ENCODE measurements at places on chromosomes 7 and 10.

GRCh38 chr10:63241841-63242281 is 108.7 kb downstream of the NRBF2 start:
- DNase-seq: no peak

DNA sequence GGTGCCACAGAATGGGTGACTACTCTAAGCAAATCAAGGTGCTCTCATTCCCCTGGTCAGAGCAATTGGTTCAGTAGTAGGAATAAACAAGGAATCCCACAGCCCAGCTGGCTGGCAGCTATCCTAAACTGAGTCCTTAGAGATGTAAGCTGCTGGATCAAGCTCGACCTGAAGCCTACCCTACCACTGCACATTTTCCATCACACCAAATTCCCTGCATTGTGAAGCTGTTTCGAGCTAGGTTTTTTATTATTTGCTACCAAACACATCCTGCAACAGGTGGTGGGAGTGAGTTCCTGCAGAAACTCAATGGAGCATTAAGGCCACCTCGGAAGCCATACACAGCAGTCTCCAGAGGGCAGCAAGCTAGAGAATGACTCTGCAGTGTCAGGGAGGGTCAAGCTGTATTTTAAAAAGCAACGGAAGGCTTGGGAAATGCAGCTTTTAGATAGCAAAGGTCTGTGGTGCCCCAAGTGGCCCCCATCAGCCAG is 33.7 kb upstream of the TNRC18 start:
- no peak for DNase-seq

GRCh38 chr7:3106361-3106826 is 62.7 kb upstream of the CARD11 start:
- DNase-seq: no peak

GRCh38 chr10:13473986-13474385 is 54.8 kb downstream of the BEND7 start:
- DNase-seq: no peak

GRCh38 chr10:60338786-60339185 is 50.9 kb downstream of the ANK3 start:
- DNase-seq: no peak

DNA sequence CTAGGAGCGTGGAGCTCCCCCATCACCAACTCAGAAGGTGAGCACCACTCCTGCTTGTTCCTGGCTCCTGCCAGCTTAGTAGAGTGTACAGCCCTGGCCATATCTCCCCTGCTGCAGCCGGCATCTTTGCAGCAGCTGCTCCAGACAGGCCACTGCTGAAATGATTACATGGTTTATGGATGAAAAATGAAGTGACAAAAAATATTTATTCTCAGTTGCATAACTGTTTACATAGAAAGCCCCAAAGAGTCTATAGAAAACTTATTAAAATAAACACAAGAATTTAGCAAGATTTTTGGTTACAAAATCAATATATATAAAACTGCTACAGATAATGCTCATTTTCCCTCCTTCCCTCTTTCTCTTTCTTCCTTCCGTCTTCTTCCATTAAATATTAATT is 27.2 kb downstream of the C10orf67 start:
- DNase-seq: no peak

- no peak for DNase-seq
These were observed 42.7 kb downstream of the PRR15 start for GRCh38 chr7:29606287-29606721.

DNA sequence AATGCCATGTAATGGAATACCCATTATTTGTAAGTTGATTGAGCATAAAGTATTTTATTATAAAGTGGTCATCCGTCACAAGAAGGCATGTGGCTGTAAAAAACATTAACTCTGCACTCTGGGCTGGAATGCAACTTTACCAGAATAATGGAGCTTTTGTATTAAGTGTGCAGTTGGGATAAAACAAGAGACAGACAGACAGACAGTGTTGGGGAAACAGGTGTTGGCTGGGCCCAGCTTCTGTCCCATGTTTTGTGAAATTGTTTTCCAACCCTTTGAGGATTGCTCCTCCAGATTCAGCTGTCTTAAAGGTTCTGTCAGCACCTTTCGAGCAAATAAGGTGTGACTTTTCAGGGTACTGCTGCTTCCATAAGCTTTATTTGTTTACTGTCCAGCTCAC is 67.9 kb upstream of the NFKB2 start:
- no peak for DNase-seq

DNA sequence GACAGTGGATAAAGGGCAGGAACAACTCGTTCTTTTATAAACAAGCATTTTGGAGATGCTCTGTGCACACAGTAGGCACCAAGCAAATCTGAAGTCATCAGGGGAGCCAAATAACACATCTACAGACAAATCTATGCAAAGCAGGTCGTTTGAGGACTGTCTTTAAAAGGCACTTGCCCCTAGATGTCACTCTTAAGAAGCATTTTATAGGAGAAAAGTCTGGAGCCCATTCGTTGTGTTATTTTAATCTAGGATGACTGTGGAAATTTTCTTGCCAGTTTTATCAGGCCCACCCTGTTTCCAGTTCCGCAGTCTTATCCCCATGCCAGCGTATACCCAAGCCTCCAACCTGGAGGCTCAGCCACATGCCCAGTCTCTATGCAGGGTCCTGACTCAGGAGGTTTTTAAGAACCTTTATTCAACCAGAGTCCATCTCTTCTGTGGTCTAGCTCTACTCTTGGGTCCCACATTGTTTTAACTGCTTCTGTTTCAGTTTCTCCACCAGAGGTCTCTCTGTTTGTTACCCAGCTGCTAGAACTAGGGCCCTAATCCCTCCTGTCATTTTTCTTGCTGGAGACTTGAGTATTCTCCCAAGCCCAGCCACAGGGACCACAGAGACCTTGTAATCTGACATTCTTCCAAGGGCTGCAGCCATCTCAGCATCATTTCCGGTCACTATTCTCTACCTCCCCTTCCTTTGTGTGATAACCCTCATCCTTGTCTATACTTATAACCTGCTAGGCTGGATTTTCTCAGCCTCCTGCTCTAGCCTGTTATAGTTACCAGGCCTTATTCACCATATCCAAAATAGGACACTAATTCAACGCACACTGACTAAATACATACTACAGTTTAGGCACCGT is 26.7 kb downstream of the PIK3CG start:
- DNase-seq: no peak

DNA sequence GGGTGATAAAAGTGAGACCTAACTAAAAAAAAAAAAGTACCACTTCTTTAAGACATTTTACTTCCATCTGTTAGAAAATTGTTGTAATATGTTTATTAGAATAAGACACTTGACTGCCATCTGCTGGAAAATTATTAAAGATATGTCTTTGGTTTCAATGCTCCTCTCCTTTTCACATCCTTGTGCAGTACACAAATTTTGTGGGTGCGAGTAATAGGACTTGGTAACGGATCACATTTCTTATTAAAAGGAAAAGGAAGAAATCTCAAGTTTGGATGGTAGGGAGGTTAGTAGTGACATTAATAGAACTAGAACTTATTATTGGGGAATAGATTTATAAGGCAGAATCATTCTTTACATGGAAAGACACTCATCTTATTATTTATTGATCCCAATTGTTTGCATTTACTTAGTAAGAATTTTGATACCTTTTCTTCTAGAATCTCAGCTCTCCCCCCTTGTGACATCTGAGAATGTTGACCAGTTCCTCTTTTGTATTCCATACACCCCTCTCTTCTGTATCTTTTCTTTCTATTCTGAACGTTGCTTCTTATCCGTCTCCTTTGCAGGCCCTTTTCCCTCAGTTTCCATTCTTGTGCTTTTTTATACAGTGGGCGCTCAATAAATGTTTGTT is 43.0 kb upstream of the RPA3 start:
- no peak for DNase-seq

- DNase-seq: no peak
These were observed 3.5 kb downstream of the LRRTM3 start for GRCh38 chr10:66929375-66929774.

- no peak for DNase-seq
These were observed 331.5 kb upstream of the NFE2L3 start for GRCh38 chr7:25820432-25821040.

DNA sequence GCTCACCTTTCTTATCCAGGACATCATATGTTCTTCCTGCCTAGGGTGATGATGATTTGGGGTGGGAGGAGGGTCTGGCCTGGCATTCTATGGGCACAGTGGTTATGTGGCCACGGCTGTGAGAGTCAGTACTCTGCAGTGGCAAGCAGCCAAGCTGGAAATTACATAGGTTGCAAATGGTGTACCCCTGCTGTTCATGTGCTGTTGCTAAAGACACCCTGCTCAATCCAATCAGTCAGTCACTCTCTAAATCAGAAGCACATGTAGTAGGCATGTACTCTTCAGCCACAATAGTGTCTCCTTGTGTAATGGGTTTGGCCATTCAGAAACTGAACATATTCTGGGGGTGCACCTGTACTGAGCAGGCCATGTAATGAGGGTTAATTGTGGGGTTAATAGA is 449.1 kb upstream of the ANKRD30A start:
- DNase-seq: no peak
